ENCODE measurements at places on chromosomes 6 and 20.

GRCh38 chr6:14129575-14129974 is 12.0 kb downstream of the CD83 start:
- DNase-seq, result peak; percentile 76

DNA sequence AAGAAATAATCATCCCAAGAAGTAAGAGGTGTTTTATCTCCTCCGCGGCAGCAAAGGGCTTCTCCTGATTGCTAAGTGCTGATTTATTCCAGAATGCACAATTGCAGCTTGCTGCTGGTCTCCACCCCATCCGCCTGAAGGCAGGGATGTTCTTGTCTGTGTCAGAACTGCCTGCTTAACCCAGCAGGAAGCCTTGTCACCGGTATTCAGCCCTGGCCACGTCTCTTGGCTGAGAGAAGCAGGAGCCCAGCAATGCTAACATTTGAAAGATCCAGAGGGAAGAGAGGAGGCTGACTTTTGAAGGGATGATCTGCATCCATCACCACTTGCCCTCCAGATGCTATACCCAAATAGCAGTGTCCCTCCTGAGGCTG is 4.2 kb downstream of the SCML4 start:
- peak; percentile 19 for DNase-seq

DNA sequence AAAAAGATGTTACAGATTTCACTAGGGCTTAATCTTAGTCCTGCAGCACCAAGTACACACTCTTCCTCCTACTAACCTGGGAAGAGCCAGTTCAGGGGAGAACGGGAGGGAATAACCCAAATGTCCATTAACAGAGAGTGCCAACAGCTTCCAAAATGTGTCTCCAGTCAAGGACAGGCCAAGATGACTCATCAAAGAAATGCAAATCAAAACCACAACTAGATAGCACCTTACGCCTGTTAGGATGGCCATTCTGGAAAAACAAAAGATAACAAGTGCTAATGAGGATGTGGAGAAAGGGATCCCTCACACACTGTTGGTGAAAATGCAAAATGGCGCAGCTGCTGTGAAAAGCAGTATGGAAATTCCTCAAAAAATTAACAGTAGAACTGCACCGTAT is 3.8 kb upstream of the MAS1L start:
- no peak for DNase-seq

- DNase-seq, result no peak
Observed at GRCh38 chr6:21263531-21264287, 329.8 kb upstream of the SOX4 start.

GRCh38 chr20:219290-220115 is 7.6 kb upstream of the DEFB129 start:
- DNase-seq, result peak; percentile 68

- DNase-seq, result no peak
Observed at GRCh38 chr20:3383878-3384495, 23.5 kb downstream of the DNAAF9 start.

GRCh38 chr6:89678531-89678930 is 40.0 kb upstream of the LYRM2 start:
- no peak for DNase-seq

GRCh38 chr6:135129136-135129856 is 51.8 kb upstream of the MYB start:
- DNase-seq, result no peak

- no peak for DNase-seq
Observed at GRCh38 chr6:12578751-12579150, 137.8 kb upstream of the PHACTR1 start.

DNA sequence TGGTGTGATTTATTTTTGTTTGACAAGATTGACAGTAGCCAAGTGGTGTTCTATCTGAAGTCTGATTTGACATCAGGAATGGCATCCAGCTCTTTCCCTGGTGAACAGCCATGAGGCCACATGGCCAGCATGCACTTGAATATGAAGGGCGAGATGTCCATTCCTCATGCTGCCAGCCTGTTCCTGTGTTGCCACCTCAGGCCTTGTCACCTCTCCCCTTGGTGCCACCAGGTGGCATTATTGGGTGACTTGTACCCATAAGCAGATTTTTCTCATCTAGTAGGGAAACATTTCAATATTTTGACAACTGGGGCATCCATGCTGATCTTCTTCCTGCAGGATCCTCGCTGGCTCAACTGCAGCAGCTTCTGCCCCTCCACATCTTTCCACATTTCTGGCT is 199.1 kb downstream of the ERMARD start:
- DNase-seq, result no peak

DNA sequence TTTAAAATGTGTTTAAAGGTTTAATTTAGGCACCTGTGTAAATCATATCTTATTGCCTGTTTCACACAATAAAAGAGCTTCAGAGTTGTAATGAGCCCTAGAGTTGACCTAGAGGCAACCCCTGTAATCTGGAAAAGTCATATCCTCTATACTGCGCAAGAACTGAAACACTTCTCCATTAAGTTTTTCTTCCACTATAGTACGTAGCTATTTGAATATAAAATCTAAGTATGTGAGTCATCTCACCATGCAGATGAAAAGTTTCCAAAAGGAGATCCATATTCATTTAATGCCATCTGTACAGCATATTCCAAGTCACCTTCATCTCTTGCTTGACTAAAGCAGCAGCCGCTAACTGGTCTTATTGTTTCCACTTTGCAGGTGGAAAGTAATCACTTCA is 26.0 kb upstream of the TAAR1 start:
- DNase-seq, result no peak

DNA sequence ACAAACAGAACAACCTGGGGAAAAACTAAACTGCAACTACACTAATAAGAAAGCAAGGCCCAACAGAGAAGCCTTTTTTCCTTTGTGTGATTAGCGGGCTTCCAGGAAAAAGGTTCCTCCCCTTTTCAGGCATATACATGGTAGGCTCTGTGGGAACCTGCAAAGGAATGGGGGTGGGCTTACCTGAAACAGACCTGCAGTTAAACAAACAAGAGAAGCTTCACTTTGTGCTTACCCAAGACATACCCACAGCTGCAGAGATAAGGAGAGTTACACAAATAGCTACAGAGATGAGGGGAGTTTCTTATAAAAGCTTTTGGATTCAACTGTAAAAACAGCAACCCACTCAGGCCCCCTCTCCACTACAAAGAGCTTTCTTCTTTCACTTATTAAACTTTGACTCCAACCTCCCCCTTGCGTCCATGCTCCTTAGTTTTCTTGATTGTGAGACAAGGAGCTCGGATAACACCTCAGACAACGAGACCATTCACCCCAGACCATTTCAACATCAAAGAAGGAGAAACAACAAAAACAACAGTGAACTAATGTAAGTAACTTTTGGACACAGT is 30.9 kb downstream of the RNF146 start:
- DNase-seq, result no peak

DNA sequence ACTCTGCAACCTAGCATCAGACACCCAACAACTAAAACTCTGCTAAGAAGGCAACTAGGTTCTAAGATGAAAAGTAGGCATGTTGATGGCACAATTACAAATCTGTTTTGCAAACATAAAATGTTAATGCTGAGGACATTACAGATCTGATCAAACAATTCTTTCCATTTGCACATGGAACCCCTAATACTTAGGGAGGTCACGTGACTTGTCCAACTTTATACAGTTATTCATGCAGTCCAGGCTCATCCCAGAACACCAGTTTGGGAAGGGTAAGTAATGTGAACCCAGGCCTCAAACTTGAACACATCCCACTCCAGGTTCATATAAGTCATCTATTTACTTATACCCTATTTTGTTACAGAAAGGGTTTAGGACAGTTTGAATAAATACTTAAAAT is 247.2 kb downstream of the HACE1 start:
- DNase-seq, result no peak

DNA sequence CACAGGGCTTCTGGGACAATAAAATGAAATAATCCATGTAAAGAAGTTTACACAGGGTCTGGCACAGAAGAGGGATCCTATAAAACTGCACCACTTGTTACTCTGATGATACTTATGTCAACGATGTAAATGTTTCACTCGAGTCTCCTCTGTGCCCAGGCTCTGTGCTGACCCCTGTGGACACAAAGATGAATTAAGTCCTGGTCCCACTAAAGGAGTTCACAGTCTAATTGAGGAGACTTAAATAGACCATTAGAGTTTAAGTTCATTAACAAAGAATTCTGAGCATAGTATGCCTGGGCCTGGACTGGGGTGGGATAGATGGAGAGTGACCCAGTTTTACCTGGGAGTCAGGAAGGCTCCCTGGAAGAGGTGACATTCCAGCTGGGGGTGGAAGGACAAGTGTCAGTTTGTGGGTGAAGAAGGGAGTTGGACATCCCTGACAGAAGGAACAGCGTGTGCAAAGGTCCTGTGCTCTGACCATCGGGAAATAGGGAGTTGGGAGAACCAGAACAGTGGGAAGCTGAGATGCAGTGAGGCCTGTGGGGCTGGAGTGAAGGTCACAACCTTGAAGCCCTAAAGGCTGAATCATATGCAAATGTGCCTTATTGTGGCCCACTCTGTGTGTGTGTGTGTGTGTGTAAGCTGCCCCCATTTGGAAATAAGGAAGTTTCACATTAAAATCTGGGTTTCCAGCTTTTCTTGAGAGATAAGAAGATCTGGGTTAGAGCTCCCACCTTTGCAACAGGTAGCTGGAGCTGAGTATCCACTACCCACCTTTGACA is 1.1 kb downstream of the OCSTAMP start:
- no peak for DNase-seq

DNA sequence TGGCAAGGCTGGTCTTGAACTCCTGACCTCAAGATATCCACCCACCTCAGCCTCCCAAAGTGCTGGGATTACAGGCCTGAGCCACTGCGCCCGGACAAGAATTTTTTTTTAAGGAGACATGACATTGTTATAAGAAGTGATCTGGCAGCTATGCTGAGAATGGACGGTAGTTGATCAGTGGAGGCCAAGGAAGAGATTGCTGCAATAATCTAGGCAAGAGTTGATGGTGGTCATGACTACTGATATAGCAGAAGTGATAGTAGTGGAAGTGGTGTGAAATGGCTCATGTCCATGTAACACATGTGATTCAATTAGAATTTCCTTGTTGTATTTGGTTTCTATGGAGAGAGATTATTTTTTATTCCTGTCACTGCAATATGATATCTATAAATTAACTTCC is 125.3 kb upstream of the CCN2 start:
- no peak for DNase-seq

DNA sequence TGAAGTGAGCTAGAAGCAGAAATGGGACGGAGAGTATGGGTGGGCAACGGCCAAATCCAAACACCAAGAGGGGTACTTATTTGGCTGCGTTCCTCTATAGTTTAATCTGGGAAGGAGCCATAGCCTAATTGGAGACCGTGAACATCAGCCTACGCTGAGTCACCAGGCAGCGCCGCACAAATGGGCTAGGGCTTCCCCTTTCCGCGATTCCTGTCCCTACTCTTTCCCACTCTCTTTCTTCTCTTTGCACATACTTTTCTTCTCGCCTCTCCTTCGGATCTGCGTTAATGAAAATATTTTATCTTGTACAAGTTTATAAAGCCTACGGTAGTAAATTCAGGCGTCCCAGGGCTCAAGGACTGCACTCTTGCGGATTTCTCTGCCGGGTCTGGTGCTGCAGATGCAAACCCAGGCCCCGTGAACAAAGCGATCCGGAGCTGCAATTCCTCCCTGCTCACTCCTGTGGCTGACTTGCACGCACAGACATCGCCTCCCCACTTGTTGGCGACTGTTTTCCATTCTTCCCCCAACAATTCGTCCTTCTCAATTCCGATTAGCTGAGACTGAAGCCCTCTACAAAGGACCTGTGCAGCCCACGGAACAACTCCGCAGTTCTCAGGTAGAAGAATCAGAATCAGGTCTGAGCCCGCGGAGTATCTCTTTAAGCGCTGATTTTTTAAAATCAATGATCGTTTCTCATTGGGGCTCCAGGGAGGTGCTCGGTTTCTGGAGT is 4.2 kb upstream of the TBX18 start:
- peak; percentile 34 for DNase-seq

GRCh38 chr6:101114703-101115102 is 233.6 kb upstream of the ASCC3 start:
- peak; percentile 79 for DNase-seq

GRCh38 chr6:10098756-10099528 is 315.9 kb downstream of the TFAP2A start:
- DNase-seq, result no peak

DNA sequence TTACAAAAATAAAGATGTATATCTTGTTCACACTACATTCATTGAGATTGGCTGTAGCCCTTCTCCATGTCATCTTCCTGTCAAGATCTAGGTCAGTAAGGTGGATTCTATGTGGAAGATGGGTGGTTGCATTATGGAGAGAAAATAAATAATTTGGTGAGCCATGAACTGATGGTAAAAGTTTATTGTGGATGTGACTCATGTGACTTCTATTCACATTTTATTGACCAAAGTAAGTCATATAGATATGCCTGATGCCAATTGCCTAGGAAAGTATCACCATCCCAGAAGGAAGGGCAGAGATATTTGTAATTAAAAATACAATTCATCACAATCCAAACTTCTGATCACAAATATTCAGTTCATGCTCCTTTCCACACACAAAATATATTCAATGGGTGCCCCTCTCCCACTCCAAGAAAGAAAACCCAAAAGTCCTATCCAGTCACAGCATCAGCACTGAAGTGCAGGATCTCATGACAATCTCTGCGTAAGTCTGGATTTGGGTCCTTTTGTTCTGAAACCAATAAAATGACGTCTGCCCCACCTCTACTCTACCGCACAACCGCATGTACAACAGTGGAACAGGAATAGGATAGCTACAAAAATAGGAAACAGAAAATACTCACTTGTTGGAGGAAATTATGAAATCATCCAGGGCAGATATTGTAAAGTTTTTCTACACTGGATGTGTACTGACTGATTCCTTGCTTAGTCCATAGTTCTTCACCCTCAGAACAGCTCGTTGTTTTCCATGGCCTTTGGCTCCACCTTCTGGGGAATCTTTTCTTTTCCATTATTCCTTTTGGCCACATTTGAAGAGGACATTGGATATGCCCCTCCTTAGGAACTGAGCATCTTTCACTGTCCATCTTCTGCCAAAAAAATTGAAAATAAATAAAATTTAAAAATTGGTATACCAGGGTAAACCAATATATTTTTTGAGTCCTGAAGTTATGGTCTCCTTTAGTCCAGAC is 16.1 kb upstream of the SLC17A3 start:
- DNase-seq, result peak; percentile 86

DNA sequence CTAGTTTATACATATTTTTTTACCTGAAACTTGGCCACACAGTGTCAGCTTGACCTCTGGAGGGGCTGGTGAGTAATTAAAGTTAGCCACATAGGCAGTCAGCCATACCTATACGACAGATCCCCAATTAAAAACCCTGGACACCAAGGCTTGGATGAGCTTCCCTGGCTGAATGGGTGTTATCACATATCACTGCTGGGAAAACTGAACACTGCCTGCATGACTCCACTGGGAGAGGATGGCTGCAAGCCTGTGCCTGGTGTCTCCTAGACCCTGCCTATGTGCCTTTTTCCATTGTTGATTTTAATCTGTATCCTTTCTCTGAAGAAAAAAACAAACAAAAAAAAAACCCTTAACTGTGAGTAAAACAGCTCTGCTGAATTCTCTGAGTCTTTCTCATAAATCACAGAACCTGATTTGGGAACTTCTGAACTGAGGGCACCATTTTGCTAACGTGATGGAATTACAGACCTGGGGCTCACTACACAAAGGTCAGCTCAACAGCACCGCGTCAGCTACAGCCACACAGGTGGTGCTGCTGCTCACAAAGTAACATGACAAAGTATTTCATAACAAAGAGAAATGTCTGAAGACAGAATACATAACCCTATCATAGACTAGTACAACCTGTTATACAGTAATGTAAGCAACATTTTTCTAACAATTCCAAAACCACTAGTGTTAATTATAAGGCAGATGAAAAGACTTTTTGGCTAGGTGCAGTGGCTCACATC is 97.0 kb downstream of the SLC23A2 start:
- no peak for DNase-seq
